T-cell (primary cell): ENCODE measurements at places on chromosomes 4 and X. TPM values are rescaled to one million over a fixed set of nuclear protein-coding genes. Genes with fewer than 3 reads are reported as not detected.
A peak's percentile ranks its signal among the peaks of the same experiment; 100 is the strongest.

The RBM47 gene
- total RNA-seq = 0.79 TPM

The SOD3 gene
- total RNA-seq = not detected

The FAM9B gene
- not detected for total RNA-seq

The GAGE12J gene
- total RNA-seq = not detected

DNA sequence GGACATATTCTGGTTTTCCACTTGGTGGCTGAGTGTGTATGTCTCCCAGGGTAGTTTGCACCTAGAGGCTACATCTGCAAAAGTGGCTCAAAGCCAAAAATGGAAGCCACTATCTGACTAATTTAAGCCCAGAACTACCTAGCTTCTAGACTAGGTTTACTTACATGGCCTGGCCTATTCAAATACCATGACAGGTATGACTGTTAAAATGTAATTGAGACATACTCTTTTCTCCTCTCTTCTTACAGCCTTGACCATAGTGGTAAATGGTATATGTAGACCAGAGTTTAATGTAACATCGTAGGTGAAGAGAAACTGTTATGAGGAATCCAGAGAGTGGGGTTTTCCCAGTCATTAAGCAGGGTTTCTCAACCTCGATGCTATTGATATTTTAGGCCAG lies 2.6 kb upstream of the TRPC5 start:
- no peak overlapping the region for H3K27ac ChIP-seq
- DNase-seq = no peak

- peaks cover 8% of the 10 kb centered on the region for H3K4me1 ChIP-seq
- H3K4me3 ChIP-seq = peak overlapping the region; percentile 74
- H3K27me3 ChIP-seq = peaks cover 14% of the 10 kb centered on the region
- peak; percentile 64 for DNase-seq
- peaks cover 5% of the 10 kb centered on the region for H3K36me3 ChIP-seq
These were observed 531 bp downstream of the DGKQ start for GRCh38 chr4:972651-973424.

DNA sequence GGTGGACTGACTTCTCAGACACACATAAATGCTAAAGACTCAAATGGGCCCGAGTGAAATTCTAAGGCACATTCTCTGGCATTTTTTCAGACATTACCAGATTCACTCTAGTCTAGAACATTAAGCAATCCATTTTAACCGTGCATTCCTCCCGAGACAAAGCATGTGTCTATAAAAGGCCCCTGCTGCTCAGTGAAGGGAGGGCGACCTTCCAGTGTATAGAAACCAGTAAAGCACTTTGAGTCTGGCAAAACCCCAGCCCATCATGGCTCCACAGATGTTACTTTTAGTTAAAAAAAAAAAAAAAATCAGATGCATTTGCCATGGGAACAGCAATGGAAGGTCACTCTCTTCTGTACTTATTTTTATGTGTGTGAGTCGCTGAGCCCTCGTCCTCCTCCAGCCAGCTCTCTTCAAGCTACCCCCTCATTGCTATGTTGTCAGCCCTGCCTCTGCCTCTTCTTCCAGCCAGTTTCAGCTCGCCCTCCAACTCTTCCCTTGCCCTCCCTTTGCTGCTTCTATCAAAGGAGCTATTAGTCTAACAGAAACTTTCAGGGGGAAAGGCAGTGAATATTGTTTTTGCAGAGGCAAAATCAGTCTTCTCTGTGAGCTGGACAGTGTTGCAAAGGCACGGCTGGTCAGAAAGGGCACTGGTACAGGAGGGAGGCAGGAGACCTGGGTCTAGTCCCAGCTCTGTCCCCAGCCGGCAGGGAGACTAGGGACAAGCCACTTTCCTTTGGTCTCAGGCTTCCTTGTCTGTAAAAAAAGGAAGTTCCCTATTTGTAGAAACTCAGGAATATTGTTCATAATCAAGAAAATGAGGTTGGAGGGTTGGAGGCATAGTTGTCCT lies 644.2 kb downstream of the ZNF674 start:
- no peak for DNase-seq
- no peak overlapping the region for H3K27ac ChIP-seq
- H3K4me1 ChIP-seq = no peaks in the 10 kb centered on the region
- H3K4me3 ChIP-seq = no peak overlapping the region

GRCh38 chrX:17403972-17404371 lies 29.0 kb downstream of the NHS start:
- H3K36me3 ChIP-seq = no peaks in the 10 kb centered on the region
- no peak for DNase-seq
- H3K27ac ChIP-seq = no peak overlapping the region
- no peak overlapping the region for H3K4me3 ChIP-seq
- no peaks in the 10 kb centered on the region for H3K4me1 ChIP-seq

GRCh38 chrX:48025561-48025960 lies 18.8 kb downstream of the SPACA5 start:
- H3K27ac ChIP-seq = no peak overlapping the region
- no peak overlapping the region for H3K4me3 ChIP-seq
- peaks cover 10% of the 10 kb centered on the region for H3K4me1 ChIP-seq
- peak; percentile 19 for DNase-seq
- H3K27me3 ChIP-seq = no peaks in the 10 kb centered on the region

DNA sequence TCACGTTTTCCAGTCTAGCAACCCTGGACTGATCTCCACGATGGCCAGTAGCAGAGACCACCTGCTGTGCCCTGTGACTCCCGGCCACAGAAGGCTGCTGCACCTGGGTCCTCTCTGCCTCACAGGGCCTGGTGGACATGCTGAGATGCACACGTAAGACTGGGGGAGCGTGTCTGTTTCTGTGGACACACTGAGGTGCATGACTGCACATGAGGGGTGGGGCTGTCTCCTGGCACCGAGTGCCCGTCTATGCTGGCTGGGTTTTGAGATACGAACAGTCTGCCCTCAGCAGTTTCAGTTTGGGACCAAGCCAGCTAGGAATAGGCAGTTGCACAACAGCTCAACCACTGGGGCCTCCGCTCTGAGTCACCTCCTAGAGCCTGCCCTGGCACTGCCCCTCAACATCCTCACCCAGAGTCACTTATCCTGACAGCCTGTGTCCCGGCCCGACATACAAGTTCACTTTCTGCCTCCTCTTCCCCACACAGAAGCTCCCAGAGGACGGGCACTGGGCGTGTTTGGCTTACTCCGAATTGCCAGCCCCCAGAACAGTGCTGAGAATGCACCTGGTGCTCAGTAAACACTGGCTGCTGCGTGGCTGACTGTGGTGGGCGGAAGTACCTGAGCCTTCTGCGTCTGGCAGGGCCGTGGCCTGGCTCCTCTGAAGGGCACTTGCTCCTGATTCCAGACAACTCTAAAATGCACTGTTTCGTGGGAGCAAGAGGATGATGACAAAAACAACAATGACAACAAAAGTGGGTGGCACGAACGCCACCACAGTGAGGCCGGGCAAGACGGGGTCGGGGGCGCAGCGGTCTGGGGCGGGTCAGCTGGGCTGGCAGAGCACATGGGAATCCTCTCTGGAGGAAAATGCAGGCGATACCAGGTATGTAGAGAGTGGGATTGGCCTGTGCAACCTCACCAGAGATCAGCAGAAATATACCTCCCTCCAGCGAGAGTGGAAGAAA lies 30.9 kb downstream of the RNF212 start:
- peaks cover 51% of the 10 kb centered on the region for H3K27me3 ChIP-seq
- no peaks in the 10 kb centered on the region for H3K36me3 ChIP-seq
- no peaks in the 10 kb centered on the region for H3K4me1 ChIP-seq
- DNase-seq = no peak
- no peak overlapping the region for H3K4me3 ChIP-seq

GRCh38 chr4:87551361-87551760 lies 22.2 kb upstream of the SPARCL1 start:
- no peak for DNase-seq
- no peak overlapping the region for H3K4me3 ChIP-seq
- no peaks in the 10 kb centered on the region for H3K36me3 ChIP-seq

- no peak overlapping the region for H3K27ac ChIP-seq
- no peak overlapping the region for H3K4me3 ChIP-seq
- no peak for DNase-seq
- H3K36me3 ChIP-seq = no peaks in the 10 kb centered on the region
- no peaks in the 10 kb centered on the region for H3K4me1 ChIP-seq
- H3K27me3 ChIP-seq = no peaks in the 10 kb centered on the region
These were observed 738.4 kb downstream of the PCDH18 start for GRCh38 chr4:136793848-136794247.

DNA sequence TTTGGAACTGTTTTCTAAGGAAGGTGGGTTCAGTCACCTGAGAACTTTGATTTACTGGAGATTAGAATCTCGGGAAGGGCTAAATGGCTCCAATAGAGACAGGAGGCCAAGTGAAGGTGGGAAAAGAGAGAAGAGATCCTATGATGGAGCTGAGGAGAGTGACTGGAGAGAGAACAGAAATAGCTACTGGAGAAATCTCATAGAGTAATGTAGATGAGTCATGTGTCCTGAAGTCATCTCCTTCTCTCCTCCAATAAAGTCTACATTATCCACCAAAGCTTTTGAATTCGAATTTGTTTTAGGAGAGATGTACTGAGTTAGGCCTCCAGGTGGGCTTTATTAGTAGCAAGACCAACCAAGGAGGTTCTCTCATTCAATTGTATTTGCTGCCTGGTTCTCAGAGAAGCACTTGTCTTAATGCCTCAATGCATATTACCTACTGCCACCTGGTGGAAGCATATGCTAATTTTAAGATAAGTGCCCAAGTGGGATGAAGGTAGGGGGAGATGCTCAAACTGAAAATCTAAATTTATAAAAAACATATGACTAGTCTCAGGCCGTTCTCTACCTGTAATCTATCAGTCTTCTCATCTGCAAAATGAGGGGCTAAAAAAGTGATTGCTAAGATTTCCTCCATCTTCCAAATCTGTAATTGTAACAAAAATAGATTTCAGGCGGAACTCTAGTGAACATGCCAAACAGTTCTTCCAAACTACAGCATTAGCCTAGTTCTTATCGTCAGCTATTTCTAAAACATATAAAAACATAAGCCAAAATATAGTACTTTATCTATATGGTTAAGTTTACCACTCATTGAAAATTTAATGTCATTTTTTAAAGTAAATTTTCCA lies 24.4 kb downstream of the TXK start:
- no peaks in the 10 kb centered on the region for H3K27me3 ChIP-seq
- no peak for DNase-seq
- no peak overlapping the region for H3K4me3 ChIP-seq
- no peak overlapping the region for H3K27ac ChIP-seq

DNA sequence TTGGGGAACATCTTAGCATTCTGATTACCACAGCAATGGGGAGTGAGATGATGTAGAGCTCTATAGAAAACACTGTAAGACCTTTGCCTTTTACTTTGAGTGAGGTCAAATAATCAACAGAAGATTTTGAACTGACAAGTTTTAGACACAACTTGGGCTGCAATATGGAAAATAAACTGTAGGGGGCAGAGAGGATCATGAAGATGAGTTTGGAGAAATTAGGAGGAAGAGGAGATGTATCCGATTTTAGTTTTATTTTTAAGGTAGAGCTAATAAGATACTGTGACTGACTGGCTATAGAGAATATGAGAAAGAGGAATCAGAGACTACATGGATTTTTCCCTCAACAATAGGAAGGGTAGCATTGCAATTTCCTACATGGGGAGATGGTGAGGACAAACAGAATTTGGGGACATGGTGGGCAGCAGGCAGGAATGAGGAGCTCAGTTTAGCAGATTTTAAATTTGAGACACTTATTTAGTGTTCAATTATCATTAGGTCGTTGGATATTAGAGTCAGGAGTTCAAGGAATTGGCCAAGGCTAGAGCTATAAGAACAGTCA lies 563.1 kb downstream of the INPP4B start:
- no peaks in the 10 kb centered on the region for H3K36me3 ChIP-seq
- peak; percentile 20 for DNase-seq
- H3K27ac ChIP-seq = no peak overlapping the region
- no peak overlapping the region for H3K4me3 ChIP-seq
- no peaks in the 10 kb centered on the region for H3K27me3 ChIP-seq
- H3K4me1 ChIP-seq = peaks cover 3% of the 10 kb centered on the region

DNA sequence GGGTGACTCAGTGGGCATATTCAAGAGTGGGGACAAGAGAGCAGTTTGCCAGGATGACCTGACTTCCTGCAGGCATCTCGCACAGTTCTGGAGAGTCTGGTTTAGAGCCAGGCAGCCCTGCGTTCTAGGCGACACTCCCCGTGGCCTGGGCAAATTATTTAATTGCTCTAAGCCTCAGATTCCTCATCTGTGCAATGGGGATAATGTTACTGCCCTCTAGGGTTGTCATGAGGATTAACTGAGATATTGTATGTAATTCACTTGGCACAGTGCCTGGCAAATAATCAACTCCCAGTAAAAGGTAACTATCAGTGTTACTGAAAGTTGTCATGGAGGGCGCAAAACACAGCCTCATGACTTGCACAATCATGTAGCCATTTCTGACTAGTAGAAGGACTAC lies 48.8 kb upstream of the PITX2 start:
- H3K4me1 ChIP-seq = no peaks in the 10 kb centered on the region
- H3K27ac ChIP-seq = no peak overlapping the region
- DNase-seq = no peak

DNA sequence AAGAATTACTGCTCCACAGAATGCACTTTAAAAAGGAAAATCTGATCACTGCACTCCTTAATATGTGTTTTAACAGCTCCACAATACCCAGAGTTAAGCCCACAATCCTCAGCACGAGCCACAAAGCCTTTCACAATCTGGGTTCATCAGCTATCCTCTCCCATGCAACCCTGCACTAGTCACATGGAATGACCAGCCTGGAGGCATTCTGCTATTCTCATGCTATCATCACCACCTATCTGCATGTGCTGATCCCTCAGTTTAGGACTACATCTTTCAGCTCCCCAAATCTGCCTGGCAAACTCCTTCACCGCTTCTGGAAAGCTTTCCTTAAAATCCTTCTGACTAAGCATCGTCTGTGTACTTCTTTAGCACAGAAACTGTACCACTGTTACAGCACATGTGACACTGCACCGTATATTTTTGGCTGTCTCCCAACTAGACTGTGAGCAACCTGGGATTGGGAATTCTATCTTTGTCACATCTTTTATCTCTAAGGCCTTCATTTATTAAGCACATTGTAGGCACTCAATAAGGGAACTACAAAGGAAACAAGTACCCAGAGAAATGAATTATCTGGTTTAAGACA lies 18.3 kb upstream of the EIF1AX start:
- H3K36me3 ChIP-seq = peaks cover 3% of the 10 kb centered on the region
- no peaks in the 10 kb centered on the region for H3K4me1 ChIP-seq
- no peak for DNase-seq
- H3K4me3 ChIP-seq = no peak overlapping the region
- H3K27me3 ChIP-seq = no peaks in the 10 kb centered on the region

- no peaks in the 10 kb centered on the region for H3K27me3 ChIP-seq
- no peak overlapping the region for H3K4me3 ChIP-seq
- peaks cover 45% of the 10 kb centered on the region for H3K4me1 ChIP-seq
- no peak overlapping the region for H3K27ac ChIP-seq
- H3K36me3 ChIP-seq = peaks cover 32% of the 10 kb centered on the region
These were observed 89.4 kb downstream of the IRF2 start for GRCh38 chr4:184384810-184385557.

GRCh38 chr4:41135801-41136200 lies 78.5 kb downstream of the APBB2 start:
- no peaks in the 10 kb centered on the region for H3K36me3 ChIP-seq
- H3K27me3 ChIP-seq = no peaks in the 10 kb centered on the region
- H3K27ac ChIP-seq = no peak overlapping the region
- H3K4me3 ChIP-seq = no peak overlapping the region
- no peaks in the 10 kb centered on the region for H3K4me1 ChIP-seq

GRCh38 chrX:120462370-120462769 lies 6.7 kb downstream of the LAMP2 start:
- H3K36me3 ChIP-seq = no peaks in the 10 kb centered on the region
- no peaks in the 10 kb centered on the region for H3K27me3 ChIP-seq
- H3K4me1 ChIP-seq = peaks cover 8% of the 10 kb centered on the region
- no peak overlapping the region for H3K27ac ChIP-seq
- no peak for DNase-seq
